NCI-H187 treated with DMSO at 0.1 percent for 48 hours (cell line): ENCODE measurements at places on chromosomes 1 and 21.

GRCh38 chr1:39787468-39787867 is 1.2 kb downstream of the BMP8B start:
- DNase-seq, result no peak

GRCh38 chr1:89276690-89277089 is 4.0 kb upstream of the GBP5 start:
- DNase-seq, result no peak

GRCh38 chr1:226937940-226938725 is 2.0 kb upstream of the COQ8A start:
- DNase-seq, result no peak

- DNase-seq, result no peak
These were observed 410.1 kb downstream of the PRDM2 start for GRCh38 chr1:14110040-14110439.

GRCh38 chr1:117810553-117810952 is 118.9 kb downstream of the GDAP2 start:
- DNase-seq, result no peak

DNA sequence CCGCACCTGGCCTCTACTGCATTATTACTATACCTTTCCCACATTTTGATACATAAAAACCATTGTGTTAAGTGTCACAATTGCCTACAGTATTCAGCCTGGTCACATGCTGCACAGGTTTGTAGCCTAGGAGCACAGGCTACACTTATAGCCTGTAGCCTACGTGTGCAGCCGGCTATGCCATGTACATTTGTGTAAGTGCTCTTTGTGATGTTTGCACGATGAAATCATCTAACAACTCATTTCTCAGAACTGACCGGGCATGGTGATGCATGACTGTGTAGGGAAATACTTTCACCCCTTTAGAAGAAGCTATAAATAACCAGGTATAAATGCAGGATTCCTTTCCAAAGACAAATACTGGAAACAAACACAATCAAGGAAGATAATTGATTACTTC is 12.1 kb downstream of the ERG start:
- DNase-seq, result no peak

DNA sequence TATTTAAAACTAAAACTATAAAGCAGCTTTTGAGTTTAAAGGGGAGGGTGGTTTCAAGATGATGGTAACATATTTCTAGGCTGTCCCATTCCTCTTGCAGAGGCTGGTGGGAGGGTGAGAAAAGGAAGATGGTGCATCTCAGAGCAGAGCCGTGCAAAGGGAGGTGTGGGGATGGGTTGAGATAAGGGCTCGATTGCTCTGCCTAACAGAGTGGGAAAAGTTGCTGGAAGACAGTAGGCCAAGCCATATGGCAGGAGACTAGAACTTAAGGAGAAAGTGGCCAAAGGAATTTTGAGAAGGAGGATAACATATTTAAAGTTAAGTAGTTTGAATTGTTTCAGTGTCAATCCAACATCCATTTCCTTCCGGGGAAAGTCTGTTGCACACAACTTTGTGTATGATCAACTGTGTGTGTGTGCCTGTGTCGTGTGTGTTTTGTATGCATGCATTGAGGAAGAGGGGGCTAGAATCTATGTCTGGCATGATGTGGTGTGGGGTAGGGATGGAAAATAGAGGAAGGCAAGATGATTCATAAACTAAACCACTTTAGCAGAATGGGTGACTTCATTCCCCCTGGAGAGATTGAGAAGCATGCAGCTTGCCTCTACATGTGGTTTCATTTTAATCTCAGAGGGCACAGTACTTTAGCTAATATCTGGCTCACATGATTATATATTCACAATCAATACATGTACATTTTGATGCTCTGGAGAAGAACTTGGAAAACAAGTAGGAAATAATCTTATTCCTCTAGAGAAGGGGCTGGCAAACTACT is 145.0 kb upstream of the DNAH14 start:
- no peak for DNase-seq

GRCh38 chr1:230243583-230244353 is 176.7 kb downstream of the GALNT2 start:
- DNase-seq, result no peak

DNA sequence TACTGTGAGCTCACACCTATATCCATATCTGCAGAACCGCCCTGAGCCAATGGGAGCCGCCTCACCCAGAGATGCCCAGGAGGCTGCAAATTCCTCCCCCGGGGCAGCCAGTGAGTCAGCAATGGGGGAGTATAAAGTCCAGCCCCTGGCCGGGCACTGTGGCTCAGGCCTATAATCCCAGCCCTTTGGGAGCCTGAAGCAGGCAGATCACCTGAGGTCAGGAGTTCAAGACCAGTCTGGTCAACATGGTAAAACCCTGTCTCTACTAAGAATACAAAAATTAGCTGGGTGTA is 5.0 kb upstream of the CLCNKB start:
- no peak for DNase-seq

DNA sequence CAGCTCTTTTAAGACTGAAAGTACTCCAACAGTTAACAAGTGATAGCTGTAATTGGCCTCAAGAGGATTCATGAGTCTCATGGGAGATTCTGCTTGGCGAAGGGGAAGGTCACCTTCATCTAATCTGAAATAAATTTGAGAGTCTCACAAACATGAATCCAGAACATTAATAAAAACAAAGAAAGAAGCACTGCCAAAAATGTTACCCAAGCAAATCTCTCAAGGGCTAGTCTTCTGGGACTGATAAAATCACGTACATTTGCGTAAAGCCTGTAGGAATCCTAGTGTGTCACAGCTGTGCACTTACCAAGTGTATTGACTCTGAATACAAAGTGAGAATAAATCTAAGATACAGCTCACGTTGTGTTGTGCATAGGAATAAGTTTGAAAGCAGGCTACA is 21.2 kb upstream of the NUF2 start:
- no peak for DNase-seq

DNA sequence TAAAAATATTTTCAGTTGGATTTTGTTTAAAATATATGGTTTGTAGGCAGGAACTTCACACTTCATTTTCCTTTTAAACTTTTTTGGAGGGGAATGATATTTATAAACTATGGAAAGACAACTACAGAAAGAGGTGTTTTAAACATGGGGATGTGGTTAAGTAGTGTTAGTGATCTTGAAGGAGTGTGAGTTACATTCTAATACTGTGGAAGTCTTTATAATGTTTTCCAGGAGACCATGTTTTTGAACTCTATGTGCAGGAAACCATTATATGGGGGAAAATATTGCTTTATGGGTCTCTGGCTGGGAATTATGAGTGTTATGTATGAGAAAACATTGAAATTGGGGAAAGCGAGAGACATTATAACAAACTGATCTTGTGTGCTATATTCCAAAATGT is 35.8 kb upstream of the COL24A1 start:
- no peak for DNase-seq

- no peak for DNase-seq
These were observed 13.4 kb downstream of the PKN2 start for GRCh38 chr1:88697503-88697902.

DNA sequence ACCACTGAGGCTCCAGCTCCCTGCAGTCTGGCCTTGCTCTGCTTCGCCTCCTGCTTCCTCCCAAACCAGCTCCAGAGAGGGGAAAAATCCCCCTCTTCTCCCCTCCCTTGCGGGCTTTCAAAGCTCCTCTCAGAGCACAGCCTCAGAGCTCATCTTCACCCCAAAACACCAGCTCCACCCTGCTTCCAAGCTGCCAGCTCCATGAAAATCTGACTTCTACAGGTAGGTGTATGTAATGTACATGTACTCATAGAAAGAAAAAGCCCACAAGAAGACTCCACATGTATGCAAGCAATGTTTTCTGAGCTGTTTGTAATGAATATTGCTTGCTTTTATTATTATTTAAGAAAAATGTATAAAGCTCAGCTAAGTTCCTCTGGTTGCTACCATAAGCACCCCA is 8.4 kb downstream of the SLC41A1 start:
- no peak for DNase-seq

GRCh38 chr1:97457446-97458089 is 463.3 kb downstream of the DPYD start:
- no peak for DNase-seq

GRCh38 chr21:33971492-33972013 is 55.9 kb upstream of the ATP5PO start:
- DNase-seq, result no peak

- DNase-seq, result no peak
These were observed 53.0 kb upstream of the DYNLT5 start for GRCh38 chr1:66699213-66699612.

- DNase-seq, result no peak
These were observed 58.7 kb upstream of the RC3H1 start for GRCh38 chr1:174080819-174081218.

GRCh38 chr1:94962409-94963265 is 35.7 kb upstream of the CNN3 start:
- DNase-seq, result no peak

GRCh38 chr1:27634985-27635367 is at the start of gene FGR:
FGR (minus strand) TSS chr1:27635185; CDS start chr1:27623916, 11,269 bp downstream.
- DNase-seq, result no peak

DNA sequence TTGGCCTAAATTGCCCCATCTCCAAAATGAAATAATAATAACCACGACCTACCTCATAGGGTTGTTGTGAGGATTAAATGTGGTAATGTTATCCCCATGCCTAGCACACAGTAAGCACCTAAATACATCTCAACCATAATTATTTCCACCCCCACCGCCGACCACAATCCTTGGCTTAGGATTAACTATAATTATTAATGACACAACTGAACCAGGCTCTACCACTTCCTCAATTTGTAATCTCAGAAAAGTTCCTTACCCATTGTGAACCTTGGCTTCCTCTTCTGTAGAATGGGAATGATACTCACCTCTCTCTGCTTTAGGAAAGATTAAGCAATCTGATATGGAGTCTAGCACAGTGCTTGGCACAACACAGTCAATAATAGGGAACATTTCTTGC is 44.3 kb upstream of the TACSTD2 start:
- no peak for DNase-seq

DNA sequence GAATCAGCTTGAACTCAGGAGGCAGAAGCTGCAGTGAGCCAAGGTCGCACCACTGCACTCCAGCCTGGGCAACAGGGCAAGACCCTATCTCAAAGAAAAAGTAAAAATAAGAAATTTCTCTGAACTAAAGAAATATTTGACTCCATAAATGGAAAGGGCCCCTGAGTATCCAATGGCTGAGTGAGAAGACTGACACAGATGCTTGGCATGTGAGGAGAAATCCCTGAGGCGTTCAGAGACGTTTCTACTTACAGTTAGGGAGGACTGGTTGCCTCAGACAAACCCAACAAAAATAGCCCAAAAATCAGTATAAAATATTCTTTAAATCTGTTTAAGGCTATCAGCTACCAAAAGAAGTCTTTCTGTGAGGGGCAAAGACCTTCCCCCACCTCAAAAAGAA is 3.0 kb upstream of the SUMO3 start:
- DNase-seq, result no peak

- DNase-seq, result no peak
These were observed 99.5 kb downstream of the CASZ1 start for GRCh38 chr1:10696977-10697376.

DNA sequence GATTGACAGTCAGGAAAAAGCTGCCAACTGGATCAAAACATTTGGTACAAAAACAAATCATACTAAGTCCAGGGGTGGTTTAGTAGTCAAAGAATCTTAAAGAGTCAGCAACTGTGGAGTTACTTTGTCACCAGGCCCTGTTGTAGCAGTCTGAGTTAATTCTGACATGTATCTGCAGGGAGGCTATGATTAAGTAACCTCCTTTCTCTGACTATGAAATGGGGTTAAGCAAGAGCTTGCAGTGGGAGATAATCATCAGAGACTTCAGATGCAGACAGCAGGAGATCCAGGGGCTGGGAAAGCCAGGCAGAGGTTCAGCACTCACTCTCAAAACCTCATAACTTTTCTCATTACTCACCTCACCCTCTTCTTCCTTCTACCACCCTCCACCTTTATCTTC is 99.2 kb upstream of the BTG3 start:
- no peak for DNase-seq

DNA sequence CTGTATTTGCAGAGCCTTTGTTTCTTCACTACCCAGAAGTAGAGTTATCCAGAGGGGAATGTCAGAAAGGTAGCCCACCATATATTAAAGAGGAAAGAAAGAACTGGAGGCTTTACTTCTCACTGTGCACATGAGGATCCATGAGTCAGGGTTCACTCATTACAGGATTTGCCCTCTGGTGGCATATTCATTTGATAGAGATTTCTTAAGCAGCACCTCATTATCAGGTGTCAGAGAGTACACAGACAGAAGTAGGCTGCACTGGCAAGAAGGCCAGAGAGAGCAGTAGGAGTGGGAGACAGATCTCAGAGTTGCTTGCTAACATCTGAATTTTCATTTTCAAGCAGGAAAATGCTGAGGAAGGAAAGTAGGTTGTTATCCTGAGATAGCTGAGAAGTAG is 123.8 kb downstream of the PIK3R3 start:
- DNase-seq, result no peak

DNA sequence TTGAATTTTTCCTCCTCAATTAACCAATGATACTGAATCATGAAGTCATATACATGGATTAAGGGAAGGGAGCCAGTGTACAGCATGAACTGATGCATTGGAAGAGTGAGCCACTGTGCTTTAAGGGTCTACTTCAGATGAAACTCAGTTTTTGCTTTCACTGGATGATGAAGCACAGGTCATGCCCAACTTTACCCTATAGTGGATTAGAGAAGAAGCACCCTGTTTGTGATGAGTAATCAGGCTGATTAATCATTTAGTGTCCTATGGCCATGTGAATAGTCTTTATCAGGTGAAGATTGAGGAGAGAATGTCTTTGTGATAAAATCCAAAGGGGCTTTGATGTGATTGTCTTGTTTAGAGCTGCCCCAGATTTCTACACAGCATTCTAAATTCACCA is 24.7 kb upstream of the LAMC1 start:
- DNase-seq, result no peak

GRCh38 chr1:203028067-203028783 is 1.9 kb downstream of the PPFIA4 start:
- DNase-seq, result no peak

- no peak for DNase-seq
These were observed 3.5 kb upstream of the C1orf159 start for GRCh38 chr1:1119272-1119890.

GRCh38 chr21:45256912-45257672 is 30.6 kb downstream of the POFUT2 start:
- no peak for DNase-seq

DNA sequence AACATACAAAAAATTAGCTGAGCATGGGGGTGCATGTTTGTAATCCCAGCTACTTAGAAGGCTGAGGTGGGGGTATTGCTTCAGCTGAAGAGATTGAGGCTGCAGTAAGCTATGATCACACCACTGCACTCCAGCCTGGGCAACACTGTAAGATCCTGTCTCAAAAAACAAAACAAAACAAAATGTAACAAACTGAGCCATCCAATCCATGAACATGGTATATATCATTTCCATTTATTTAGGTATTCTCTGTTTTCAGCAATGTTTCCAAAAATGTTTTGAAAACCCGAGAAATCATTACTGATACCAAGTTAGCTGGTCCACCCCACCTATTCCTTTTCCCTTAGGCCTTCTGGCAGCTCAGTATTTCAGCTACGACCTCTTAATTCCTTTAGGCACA is 18.4 kb downstream of the ATPAF1 start:
- no peak for DNase-seq

DNA sequence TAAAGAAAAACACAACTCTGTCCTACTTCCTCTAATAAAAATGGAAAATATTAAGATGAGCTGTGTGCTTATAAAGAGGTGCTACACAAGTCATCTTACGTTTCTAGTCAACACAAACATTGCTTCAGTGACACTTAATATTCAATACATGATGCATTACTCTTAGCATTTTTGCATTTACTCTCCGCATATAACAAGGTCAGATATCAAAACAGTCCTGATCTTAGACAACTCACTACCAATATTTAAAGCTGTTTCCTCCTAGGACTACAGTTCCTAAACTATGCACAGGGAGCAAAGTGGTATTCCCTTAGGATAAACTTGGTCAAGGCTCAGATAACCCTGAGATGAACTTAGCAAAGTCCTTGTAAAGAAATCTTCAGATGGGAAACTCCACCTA is 12.3 kb downstream of the RIT1 start:
- DNase-seq, result no peak
